Activated B cell treated with CpG ODN at 0.5 μM for 24 hours (primary cell): ENCODE measurements at places on chromosomes 16 and 17.

DNA sequence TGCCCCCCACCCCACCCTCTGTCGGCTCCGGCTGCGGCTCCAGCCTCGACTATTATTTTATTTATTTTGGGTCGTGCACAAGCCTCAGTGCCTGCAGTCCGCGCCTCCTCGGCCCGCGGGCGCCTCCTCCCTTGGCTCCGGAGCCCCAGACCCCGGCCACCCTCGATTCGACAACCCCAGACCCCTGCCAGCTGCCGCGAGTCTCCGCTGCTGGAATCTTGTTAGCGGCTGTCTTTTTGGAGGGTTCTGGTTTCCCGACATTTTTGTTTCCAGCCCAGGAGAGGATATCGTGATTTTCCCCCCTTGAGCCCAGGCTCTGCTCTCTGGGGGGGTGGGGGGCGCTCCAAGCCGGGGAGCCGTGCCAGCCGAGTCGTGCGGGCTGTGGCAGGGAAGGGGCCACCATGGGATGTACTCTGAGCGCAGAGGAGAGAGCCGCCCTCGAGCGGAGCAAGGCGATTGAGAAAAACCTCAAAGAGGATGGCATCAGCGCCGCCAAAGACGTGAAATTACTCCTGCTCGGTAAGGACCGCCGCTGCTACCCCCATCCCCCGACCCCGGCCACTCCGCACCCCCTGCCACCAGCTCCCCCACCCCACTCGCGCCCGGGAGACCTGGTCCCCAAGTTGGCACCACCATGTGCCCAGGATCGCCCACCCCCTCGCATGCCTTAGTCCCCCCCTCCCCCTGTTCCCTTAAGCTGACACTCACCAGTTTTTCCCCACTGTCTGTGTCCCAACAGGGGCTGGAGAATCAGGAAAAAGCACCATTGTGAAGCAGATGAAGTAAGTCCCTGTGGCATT lies 746 bp downstream of the GNAO1 start:
- peaks cover 33% of the 10 kb centered on the region for H3K27me3 ChIP-seq
- peak overlapping the region; percentile 83 for H3K4me3 ChIP-seq
- DNase-seq: no peak
- H3K36me3 ChIP-seq: no peaks in the 10 kb centered on the region

- DNase-seq: no peak
- H3K4me3 ChIP-seq: no peak overlapping the region
- no peaks in the 10 kb centered on the region for H3K27me3 ChIP-seq
- H3K36me3 ChIP-seq: no peaks in the 10 kb centered on the region
Observed at GRCh38 chr16:81284995-81285600, 29.7 kb upstream of the GAN start.

GRCh38 chr17:67469208-67469980 lies 92.3 kb downstream of the PITPNC1 start:
- no peaks in the 10 kb centered on the region for H3K36me3 ChIP-seq
- peaks cover 5% of the 10 kb centered on the region for H3K4me1 ChIP-seq
- no peak for DNase-seq
- H3K27ac ChIP-seq: no peak overlapping the region

DNA sequence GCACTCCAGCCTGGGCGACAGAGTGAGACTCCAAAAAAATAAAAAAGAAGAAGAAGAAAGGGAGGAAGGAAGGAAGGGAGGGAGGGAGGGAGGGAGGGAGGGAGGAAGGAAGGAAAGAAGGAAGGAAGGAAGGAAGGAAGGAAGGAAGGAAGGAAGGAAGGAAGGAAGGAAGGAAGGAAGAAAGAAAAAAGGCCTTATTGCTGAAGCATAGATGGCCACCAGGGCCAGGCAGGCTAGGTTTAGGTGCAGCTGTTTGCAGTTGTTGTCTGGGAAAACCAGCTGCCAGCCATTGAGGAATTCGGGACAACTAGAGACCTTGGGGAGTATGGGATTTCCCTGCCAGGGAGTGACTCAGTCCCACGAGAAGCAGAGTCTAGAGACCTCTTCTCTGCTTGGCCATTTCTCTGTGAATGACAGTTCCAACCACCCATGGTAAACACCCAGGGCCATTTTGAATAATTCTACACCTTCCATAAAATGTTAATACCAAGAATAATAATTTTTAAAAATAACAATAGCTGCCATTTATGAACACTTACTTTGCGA lies 31.0 kb downstream of the SCNN1B start:
- H3K36me3 ChIP-seq: no peaks in the 10 kb centered on the region
- no peak overlapping the region for H3K27ac ChIP-seq
- no peaks in the 10 kb centered on the region for H3K27me3 ChIP-seq
- peaks cover 28% of the 10 kb centered on the region for H3K4me1 ChIP-seq
- DNase-seq: no peak

DNA sequence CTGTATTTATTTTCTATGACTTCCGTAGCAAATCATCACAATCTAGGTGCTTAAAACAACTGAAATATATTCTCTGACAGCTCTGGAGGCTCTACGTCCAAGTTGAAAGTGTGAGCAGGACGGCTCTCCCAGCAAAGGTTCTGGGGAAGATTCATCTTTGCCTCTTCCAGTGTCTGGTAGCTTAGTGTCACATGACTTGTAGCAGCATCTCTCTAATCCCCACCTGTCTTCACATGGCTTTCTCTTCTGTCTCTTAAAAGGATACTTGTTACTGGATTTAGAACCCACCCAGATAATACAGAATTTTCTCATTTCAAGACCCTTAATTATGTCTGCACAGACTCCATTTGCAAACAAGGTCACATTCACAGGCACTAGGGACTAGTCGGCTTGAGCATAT lies 687.7 kb upstream of the RBFOX1 start:
- no peak overlapping the region for H3K27ac ChIP-seq
- no peak for DNase-seq
- H3K27me3 ChIP-seq: peaks cover 6% of the 10 kb centered on the region
- no peaks in the 10 kb centered on the region for H3K36me3 ChIP-seq
- H3K4me3 ChIP-seq: no peak overlapping the region

DNA sequence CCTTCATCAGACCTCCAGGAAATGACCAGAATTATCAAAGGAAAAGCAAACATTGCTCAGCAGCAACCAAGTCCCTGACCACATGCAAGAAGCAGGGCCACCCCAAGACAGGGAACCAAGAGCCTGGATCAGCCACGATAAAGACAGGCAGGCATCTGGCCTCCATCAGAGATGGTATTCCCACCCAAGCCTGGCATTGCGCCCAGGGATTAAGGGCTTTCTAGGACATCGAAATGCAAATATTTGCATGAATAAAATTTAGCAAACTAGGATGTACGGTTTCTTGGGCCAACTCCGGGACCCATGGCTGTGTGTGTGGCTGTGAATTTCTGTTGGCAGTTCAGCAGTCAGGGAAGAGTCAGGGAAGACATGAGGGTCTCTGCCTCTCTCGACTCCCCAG lies 241.4 kb upstream of the DYNLRB2 start:
- no peak for DNase-seq
- H3K4me3 ChIP-seq: no peak overlapping the region
- H3K27me3 ChIP-seq: no peaks in the 10 kb centered on the region
- no peak overlapping the region for H3K27ac ChIP-seq
- H3K36me3 ChIP-seq: no peaks in the 10 kb centered on the region

- H3K27ac ChIP-seq: no peak overlapping the region
- DNase-seq: no peak
Observed at GRCh38 chr17:52213451-52213850, 54.9 kb upstream of the CA10 start.

- no peaks in the 10 kb centered on the region for H3K4me1 ChIP-seq
- H3K4me3 ChIP-seq: no peak overlapping the region
- no peak for DNase-seq
- no peaks in the 10 kb centered on the region for H3K27me3 ChIP-seq
Observed at GRCh38 chr17:1928976-1929375, 96.2 kb downstream of the RTN4RL1 start.

GRCh38 chr17:44602970-44603369 lies 45.7 kb downstream of the FZD2 start:
- H3K36me3 ChIP-seq: no peaks in the 10 kb centered on the region
- H3K27ac ChIP-seq: no peak overlapping the region
- H3K4me3 ChIP-seq: no peak overlapping the region

DNA sequence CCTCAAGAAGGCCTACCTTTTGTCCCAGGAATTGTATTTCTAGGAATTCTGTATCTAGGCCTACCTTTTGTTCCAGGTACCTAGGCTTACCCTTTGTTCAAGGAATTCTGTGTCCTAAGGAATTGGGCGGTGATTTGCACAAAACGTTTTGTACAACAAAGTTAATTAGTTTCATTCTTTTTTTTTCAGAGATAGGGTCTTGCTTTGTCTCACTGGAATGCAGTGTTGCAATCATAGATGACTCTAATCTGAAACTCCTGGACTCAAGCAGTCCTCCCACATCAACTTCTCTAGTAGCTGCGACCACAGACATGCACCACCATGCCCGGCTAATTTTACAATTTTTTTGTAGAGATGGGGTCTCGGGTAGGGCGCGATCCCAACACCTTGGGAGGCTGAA lies 7.0 kb downstream of the CDR2L start:
- H3K27ac ChIP-seq: no peak overlapping the region
- DNase-seq: no peak
- no peaks in the 10 kb centered on the region for H3K27me3 ChIP-seq
- no peaks in the 10 kb centered on the region for H3K4me1 ChIP-seq

- no peak for DNase-seq
- H3K4me3 ChIP-seq: no peak overlapping the region
- no peaks in the 10 kb centered on the region for H3K4me1 ChIP-seq
- H3K36me3 ChIP-seq: no peaks in the 10 kb centered on the region
- H3K27ac ChIP-seq: no peak overlapping the region
Observed at GRCh38 chr16:5851393-5851982, 753.9 kb upstream of the EEF2KMT start.

DNA sequence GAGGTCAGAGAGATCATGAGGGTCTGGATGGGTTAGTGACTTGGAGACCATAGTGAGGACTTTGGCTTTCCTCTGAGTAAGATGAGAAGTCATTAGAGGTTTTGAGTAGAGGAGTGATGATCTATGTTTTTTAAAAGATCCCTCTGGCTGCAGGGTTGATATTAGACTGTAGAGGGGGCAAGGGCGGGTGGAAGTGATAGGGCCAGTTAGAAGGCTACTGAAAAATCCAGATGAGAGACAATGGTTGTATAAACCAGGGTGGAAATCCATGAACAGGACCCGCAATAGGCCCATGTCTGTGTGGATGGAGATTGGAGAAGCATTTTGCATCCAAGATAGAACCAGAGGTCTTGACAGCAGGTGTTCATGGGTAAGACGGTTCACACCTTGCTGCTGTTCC lies 9.8 kb downstream of the ITGAL start:
- H3K4me1 ChIP-seq: peaks cover 27% of the 10 kb centered on the region
- peaks cover 66% of the 10 kb centered on the region for H3K36me3 ChIP-seq
- no peak overlapping the region for H3K4me3 ChIP-seq
- no peaks in the 10 kb centered on the region for H3K27me3 ChIP-seq

- no peak for DNase-seq
- no peaks in the 10 kb centered on the region for H3K36me3 ChIP-seq
- no peaks in the 10 kb centered on the region for H3K4me1 ChIP-seq
- H3K4me3 ChIP-seq: no peak overlapping the region
- H3K27ac ChIP-seq: no peak overlapping the region
- peaks cover 6% of the 10 kb centered on the region for H3K27me3 ChIP-seq
Observed at GRCh38 chr16:87183647-87184046, 133.5 kb downstream of the C16orf95 start.

DNA sequence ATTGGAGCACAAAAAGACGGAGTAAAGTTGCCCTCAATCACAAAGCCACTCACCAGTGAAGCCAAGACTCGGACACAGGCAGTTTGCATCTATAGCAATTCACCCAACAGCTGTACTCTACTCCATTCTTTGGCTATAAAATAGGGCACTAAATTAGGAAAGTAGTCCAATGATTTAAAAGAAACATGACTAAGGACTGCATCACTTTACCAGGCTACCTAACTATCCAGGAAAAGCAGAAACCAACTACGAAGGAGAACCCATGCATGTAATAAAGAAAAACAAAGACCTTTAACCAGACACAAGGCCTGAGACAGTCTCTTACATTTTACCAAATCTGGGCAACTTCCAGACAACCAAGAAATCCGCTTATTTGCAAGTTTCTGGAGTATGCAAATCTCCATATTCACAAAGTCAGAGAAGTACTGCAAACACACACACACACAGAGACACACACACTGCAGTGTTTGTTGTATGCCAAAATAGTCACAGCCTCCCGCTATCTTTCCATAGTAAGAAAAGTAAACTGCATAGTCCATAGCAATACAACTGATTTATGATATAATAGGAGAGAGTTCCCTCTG lies 59.8 kb downstream of the CDH11 start:
- H3K4me3 ChIP-seq: no peak overlapping the region
- H3K27ac ChIP-seq: no peak overlapping the region
- H3K4me1 ChIP-seq: no peaks in the 10 kb centered on the region
- no peaks in the 10 kb centered on the region for H3K36me3 ChIP-seq

DNA sequence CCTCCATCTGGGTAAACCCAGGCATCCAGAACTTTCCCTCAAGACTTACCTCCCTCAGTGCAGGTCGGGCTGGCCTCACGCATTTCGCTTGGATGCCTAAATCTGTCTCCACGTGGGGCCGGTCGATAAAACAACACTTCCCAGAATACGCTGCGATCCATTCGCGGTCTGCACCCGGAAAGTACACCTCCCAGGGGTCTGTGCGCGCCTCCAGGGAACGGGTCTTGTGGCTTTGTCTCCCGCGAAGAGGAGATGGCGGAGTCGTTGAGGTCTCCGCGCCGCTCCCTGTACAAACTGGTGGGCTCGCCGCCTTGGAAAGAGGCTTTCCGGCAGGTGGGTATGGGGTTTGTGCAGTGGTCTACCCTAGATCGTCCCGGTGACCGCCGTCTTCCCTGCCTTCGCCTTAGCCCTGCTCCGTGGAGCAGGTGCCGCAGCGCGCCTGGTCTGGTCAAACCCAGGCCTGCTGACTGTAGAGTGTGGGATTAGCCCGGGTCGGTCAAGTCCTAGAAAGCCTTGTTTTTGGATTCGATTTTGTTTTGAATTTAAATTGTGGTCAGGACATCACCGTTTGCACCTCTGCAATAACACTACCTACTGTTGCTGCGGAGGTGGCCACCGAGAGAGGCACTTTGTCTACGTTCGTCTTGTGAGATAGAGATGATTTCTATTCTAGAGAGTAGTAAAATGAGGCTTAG lies at the start of gene RPAIN:
RPAIN (plus strand) TSS at position 224 of the 695 bp plus-strand sequence; CDS start at position 253, 29 bp downstream.
- DNase-seq: peak; percentile 85
- H3K4me3 ChIP-seq: peak within 1 kb of the TSS; percentile 100
- H3K36me3 ChIP-seq: peaks cover 75% of the 10 kb centered on the region
- peaks cover 51% of the 10 kb centered on the region for H3K4me1 ChIP-seq

GRCh38 chr17:17621254-17621653 lies 29.7 kb upstream of the PEMT start:
- H3K36me3 ChIP-seq: no peaks in the 10 kb centered on the region
- no peak overlapping the region for H3K27ac ChIP-seq
- peaks cover 3% of the 10 kb centered on the region for H3K27me3 ChIP-seq
- H3K4me1 ChIP-seq: peaks cover 7% of the 10 kb centered on the region
- H3K4me3 ChIP-seq: no peak overlapping the region

DNA sequence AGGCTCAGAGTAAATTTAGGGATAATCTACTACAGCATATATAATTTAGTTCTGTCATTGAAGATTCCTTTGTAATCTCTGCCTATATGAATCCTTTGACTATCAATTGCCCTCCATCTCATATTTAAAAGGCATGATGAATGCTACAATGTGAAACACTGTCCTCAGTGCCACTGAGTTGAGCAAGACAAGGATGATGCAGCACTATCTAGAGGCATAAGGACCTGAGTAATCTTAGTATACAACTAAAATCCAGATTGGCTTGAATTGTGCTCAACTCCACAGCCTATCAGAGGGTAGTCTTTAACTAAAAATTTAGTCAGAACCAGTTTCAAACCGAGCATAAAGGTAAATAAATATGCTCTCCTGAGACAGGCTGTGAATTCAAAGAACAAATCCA lies 11.6 kb upstream of the STRADA start:
- H3K4me1 ChIP-seq: peaks cover 9% of the 10 kb centered on the region
- peaks cover 76% of the 10 kb centered on the region for H3K36me3 ChIP-seq
- no peak overlapping the region for H3K4me3 ChIP-seq
- H3K27ac ChIP-seq: no peak overlapping the region
